Osteoblast (primary cell): ENCODE measurements at places on chromosomes 5 and 9. TPM values are rescaled to one million over a fixed set of nuclear protein-coding genes. Genes with fewer than 3 reads are reported as not detected.

- H3K4me1 ChIP-seq, result peaks cover 27% of the 10 kb centered on the region
- H3K27ac ChIP-seq, result no peak overlapping the region
- no peak overlapping the region for H3K4me3 ChIP-seq
- no peaks in the 10 kb centered on the region for H3K27me3 ChIP-seq
- H3K36me3 ChIP-seq, result no peaks in the 10 kb centered on the region
These were observed 111.0 kb downstream of the KLHL3 start for GRCh38 chr5:137624786-137625349.

- H3K27me3 ChIP-seq, result no peaks in the 10 kb centered on the region
- H3K4me3 ChIP-seq, result no peak overlapping the region
- no peak overlapping the region for H3K27ac ChIP-seq
- no peak for DNase-seq
- no peaks in the 10 kb centered on the region for H3K36me3 ChIP-seq
- H3K4me1 ChIP-seq, result peaks cover 15% of the 10 kb centered on the region
These were observed 115.8 kb downstream of the ERCC6L2 start for GRCh38 chr9:95991326-95991725.

- H3K36me3 ChIP-seq, result no peaks in the 10 kb centered on the region
- H3K27ac ChIP-seq, result no peak overlapping the region
- no peak for DNase-seq
- H3K27me3 ChIP-seq, result no peaks in the 10 kb centered on the region
- no peaks in the 10 kb centered on the region for H3K4me1 ChIP-seq
- H3K4me3 ChIP-seq, result no peak overlapping the region
These were observed 8.2 kb upstream of the FABP6 start for GRCh38 chr5:160221082-160221481.

Gene CYLC2
- not detected in 2 replicates for total RNA-seq

- H3K36me3 ChIP-seq, result no peaks in the 10 kb centered on the region
- H3K4me1 ChIP-seq, result no peaks in the 10 kb centered on the region
- H3K27ac ChIP-seq, result no peak overlapping the region
- DNase-seq, result no peak
These were observed 21.0 kb upstream of the TRIM52 start for GRCh38 chr5:181281984-181282316.

DNA sequence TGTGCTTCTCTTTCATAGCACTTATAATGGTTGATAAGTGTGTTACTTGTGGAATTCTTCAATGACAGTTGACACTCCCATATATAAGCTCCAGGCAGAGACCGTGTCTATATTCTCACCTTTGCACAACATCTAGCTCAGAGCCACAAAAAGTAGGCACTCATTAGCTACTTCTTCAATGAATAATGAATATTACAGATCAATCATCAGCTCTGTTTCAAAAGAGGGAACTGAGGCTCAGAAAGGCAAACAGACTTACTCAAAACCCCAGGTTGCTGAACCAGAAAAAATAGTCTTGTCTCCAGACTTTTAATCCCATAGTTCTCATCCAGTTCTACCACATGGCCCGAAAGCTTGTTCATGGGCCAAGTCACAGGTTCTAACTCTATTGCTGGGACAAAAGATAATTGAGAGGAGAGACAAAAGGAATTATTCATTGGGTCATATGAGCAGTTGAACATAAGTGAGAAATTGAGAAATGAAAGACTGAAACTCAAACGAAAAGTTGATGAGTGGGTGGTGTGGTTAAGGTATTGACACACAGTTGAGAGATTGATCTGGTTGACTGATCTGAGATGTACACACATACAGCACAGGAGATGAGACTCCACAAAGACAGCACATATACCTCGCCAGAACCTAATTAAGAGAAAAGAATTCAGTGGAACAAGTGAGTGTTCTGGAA is 381.6 kb downstream of the EFNA5 start:
- no peak overlapping the region for H3K27ac ChIP-seq
- no peak for DNase-seq
- H3K4me1 ChIP-seq, result peaks cover 4% of the 10 kb centered on the region
- no peaks in the 10 kb centered on the region for H3K27me3 ChIP-seq

GRCh38 chr5:32711362-32711680 is 200 bp downstream of the NPR3 start:
- peaks cover 6% of the 10 kb centered on the region for H3K36me3 ChIP-seq
- DNase-seq, result no peak
- peak overlapping the region; percentile 83 for H3K4me3 ChIP-seq
- peak overlapping the region; percentile 71 for H3K27ac ChIP-seq

Gene SV2C
- not detected in 2 replicates for total RNA-seq

Gene SPATA31A6
- not detected in 2 replicates for total RNA-seq

GRCh38 chr9:119283078-119283794 is 86.0 kb downstream of the BRINP1 start:
- H3K36me3 ChIP-seq, result no peaks in the 10 kb centered on the region
- DNase-seq, result no peak
- H3K4me3 ChIP-seq, result no peak overlapping the region
- H3K4me1 ChIP-seq, result no peaks in the 10 kb centered on the region

GRCh38 chr9:38011991-38012390 is 57.0 kb downstream of the SHB start:
- no peaks in the 10 kb centered on the region for H3K27me3 ChIP-seq
- no peak overlapping the region for H3K4me3 ChIP-seq
- no peak for DNase-seq
- H3K36me3 ChIP-seq, result peaks cover 10% of the 10 kb centered on the region

DNA sequence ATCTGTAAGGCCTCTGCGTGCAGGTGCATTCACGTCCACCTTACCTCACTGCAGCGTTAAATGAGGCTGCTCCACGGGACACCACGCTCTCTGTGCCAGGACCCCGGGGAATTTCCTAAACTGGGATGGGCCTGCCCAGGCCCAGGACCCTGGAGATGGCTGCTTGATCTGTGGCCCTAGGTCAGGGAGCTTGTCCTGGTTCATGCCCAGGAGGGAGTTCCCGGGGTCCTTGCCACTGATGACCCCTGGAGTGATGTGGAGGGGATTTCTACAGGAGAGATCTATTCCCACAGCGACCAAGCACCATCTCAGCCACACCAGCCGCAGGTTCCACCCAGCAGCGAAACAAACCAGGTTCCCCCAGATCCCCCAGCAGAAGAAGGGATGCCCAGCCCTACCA is 3.5 kb downstream of the OR2V1 start:
- peaks cover 18% of the 10 kb centered on the region for H3K27me3 ChIP-seq
- H3K36me3 ChIP-seq, result no peaks in the 10 kb centered on the region
- H3K27ac ChIP-seq, result no peak overlapping the region
- no peak overlapping the region for H3K4me3 ChIP-seq

- H3K27me3 ChIP-seq, result no peaks in the 10 kb centered on the region
- H3K27ac ChIP-seq, result no peak overlapping the region
- H3K4me1 ChIP-seq, result no peaks in the 10 kb centered on the region
- DNase-seq, result no peak
- no peaks in the 10 kb centered on the region for H3K36me3 ChIP-seq
These were observed 68.7 kb downstream of the S1PR3 start for GRCh38 chr9:89059925-89060506.

DNA sequence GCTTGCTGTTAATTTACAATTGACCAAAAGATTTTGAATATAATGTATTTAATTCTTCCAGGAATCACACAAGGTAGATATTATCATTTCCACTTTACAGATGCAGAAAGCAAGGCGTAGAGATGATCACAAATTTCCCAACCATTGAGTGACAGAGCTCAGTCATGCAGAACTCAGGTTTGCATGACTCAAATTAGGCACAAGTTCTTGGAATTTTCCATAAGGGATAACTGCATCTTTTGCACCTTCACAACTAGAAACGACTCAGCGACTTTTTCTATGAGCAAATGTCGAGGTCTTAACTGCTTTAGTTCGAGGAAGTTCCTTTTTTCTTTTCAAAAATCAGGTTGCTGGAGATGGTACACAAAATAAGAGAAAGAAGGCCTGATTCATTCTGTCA is 265.5 kb upstream of the PAPPA start:
- H3K36me3 ChIP-seq, result no peaks in the 10 kb centered on the region
- H3K4me3 ChIP-seq, result no peak overlapping the region
- DNase-seq, result no peak
- peaks cover 13% of the 10 kb centered on the region for H3K4me1 ChIP-seq
- no peaks in the 10 kb centered on the region for H3K27me3 ChIP-seq

GRCh38 chr5:148740079-148740858 is 85.9 kb upstream of the HTR4 start:
- peak overlapping the region; percentile 2 for H3K27ac ChIP-seq
- no peak overlapping the region for H3K4me3 ChIP-seq
- DNase-seq, result no peak
- H3K36me3 ChIP-seq, result no peaks in the 10 kb centered on the region
- H3K27me3 ChIP-seq, result peaks cover 3% of the 10 kb centered on the region
- peaks cover 23% of the 10 kb centered on the region for H3K4me1 ChIP-seq

DNA sequence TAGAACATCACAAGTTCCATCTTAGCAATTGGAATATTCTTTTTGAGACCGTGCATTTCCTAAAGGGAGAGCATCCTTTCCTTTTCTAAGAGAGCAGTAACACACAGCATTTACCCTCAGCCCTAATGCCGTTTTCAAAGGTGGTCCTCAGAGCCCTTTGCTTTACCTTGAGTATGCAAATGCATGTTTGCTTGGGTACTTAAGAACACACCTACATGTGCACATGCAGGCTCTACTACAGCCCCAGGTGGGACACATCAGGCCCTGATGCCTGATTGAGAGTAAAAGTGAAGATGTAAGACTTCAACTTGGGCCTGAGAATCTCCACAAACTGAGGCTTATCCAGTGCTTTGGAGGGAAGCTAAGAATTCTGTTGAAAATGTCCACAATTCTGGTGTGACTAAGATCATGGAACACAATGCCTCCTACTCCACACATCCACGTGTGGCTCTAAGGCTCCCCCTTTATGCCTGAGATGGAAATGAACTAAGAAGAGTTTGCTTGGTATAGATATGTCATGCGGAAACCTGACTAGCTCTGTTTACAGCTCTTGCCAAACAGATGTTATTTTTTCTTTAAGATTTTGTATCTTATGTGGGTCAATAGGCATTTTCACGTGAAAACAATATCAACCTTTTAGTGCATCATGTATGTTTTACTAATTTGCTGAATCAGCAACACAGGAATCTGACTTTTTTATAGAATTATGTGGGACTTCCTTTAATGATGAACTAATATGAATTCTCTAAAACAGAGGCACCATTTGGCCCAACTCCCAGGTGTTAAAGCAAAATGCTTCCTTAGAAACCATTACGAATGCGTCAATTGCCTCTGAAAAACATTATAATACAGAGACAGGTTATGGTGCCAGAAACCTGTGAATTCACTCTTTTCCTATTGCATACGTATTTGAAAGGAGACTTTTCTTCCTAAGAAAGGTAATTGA is 48.9 kb upstream of the SLC2A8 start:
- no peak overlapping the region for H3K27ac ChIP-seq
- no peak for DNase-seq
- H3K27me3 ChIP-seq, result peaks cover 3% of the 10 kb centered on the region
- no peak overlapping the region for H3K4me3 ChIP-seq
- H3K36me3 ChIP-seq, result no peaks in the 10 kb centered on the region

- no peak for DNase-seq
- H3K4me3 ChIP-seq, result no peak overlapping the region
- no peaks in the 10 kb centered on the region for H3K36me3 ChIP-seq
- H3K27ac ChIP-seq, result no peak overlapping the region
- H3K4me1 ChIP-seq, result no peaks in the 10 kb centered on the region
- H3K27me3 ChIP-seq, result no peaks in the 10 kb centered on the region
These were observed 234.9 kb upstream of the RIOK2 start for GRCh38 chr5:97417986-97418385.

GRCh38 chr5:136285096-136285855 is 80.1 kb downstream of the TRPC7 start:
- no peak overlapping the region for H3K4me3 ChIP-seq
- DNase-seq, result no peak
- H3K4me1 ChIP-seq, result no peaks in the 10 kb centered on the region
- no peaks in the 10 kb centered on the region for H3K36me3 ChIP-seq
- H3K27me3 ChIP-seq, result no peaks in the 10 kb centered on the region

- no peaks in the 10 kb centered on the region for H3K4me1 ChIP-seq
- H3K4me3 ChIP-seq, result no peak overlapping the region
- no peak for DNase-seq
- H3K27ac ChIP-seq, result no peak overlapping the region
- no peaks in the 10 kb centered on the region for H3K27me3 ChIP-seq
These were observed 129.1 kb upstream of the BOD1 start for GRCh38 chr5:173745557-173745956.

Gene SIT1
- total RNA-seq, result 0.36 TPM in 1 of 2 replicates, not detected in the other

GRCh38 chr5:123440456-123441181 is 17.4 kb upstream of the CEP120 start:
- no peak overlapping the region for H3K4me3 ChIP-seq
- peaks cover 5% of the 10 kb centered on the region for H3K27me3 ChIP-seq
- no peaks in the 10 kb centered on the region for H3K36me3 ChIP-seq
- H3K4me1 ChIP-seq, result no peaks in the 10 kb centered on the region
- H3K27ac ChIP-seq, result no peak overlapping the region

DNA sequence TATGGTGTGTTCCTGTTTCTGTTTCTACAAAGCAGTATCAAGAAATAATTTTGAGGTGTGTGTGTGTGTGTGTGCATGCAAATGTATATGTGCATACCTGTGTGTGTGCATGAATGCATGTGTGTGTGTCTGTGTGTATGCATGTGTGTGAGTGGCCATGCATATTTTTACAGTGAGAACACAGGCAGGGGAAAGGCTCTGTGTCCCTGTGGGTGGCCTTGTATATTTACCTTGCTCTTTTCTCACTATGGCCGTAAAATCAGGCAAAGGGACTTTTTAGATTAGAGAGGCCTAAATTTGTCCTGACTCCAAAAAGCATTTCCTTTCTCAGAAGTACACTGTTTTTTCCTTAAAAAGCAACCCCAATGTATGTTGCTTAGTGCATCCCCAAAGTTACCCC is 293.4 kb downstream of the MARCHF11 start:
- H3K36me3 ChIP-seq, result no peaks in the 10 kb centered on the region
- H3K4me1 ChIP-seq, result no peaks in the 10 kb centered on the region
- H3K4me3 ChIP-seq, result no peak overlapping the region
- H3K27ac ChIP-seq, result no peak overlapping the region

Gene C5orf34
- 1.8 and 3.8 TPM in 2 replicates for total RNA-seq

Gene SLC36A3
- not detected in 2 replicates for total RNA-seq

Gene GGTA1
- total RNA-seq, result not detected in 2 replicates

Gene SELENOP
- 171 and 198 TPM in 2 replicates for total RNA-seq

GRCh38 chr5:142795251-142795650 is 25.1 kb downstream of the ARHGAP26 start:
- no peak for DNase-seq
- H3K4me3 ChIP-seq, result no peak overlapping the region
- no peaks in the 10 kb centered on the region for H3K4me1 ChIP-seq
- H3K27ac ChIP-seq, result no peak overlapping the region
- H3K27me3 ChIP-seq, result peaks cover 3% of the 10 kb centered on the region
- H3K36me3 ChIP-seq, result no peaks in the 10 kb centered on the region

- no peaks in the 10 kb centered on the region for H3K36me3 ChIP-seq
- H3K4me1 ChIP-seq, result peaks cover 7% of the 10 kb centered on the region
- H3K4me3 ChIP-seq, result no peak overlapping the region
- no peak overlapping the region for H3K27ac ChIP-seq
- DNase-seq, result no peak
- H3K27me3 ChIP-seq, result peaks cover 15% of the 10 kb centered on the region
These were observed 39.4 kb downstream of the ALG2 start for GRCh38 chr9:99182356-99182755.
